Left cardiac atrium (tissue), 4 donors: ENCODE measurements at places on chromosomes 6 and 20. TPM values are rescaled to one million over a fixed set of nuclear protein-coding genes. Genes with fewer than 3 reads are reported as not detected.

- no peak for DNase-seq
These were observed 43.3 kb downstream of the VAPB start for GRCh38 chr20:58432186-58432954.

Gene EDN3
- not detected for total RNA-seq

Gene FOXC1
- 25.9 TPM for total RNA-seq

Gene CYP39A1
- 5.4 TPM for total RNA-seq
